Melanocyte of skin (primary cell): ENCODE measurements at places on chromosomes 5 and 9. TPM values are rescaled to one million over a fixed set of nuclear protein-coding genes. Genes with fewer than 3 reads are reported as not detected.

Gene OBP2B
- not detected in 2 replicates for total RNA-seq

Gene WWC1
- 0.31 and 0.33 TPM in 2 replicates for total RNA-seq

Gene SLC35D2
- 32.6 and 45.0 TPM in 2 replicates for total RNA-seq

Gene SREK1
- total RNA-seq = 49.2 and 98.5 TPM in 2 replicates

Gene MAMDC2
- 0.31 and 0.33 TPM in 2 replicates for total RNA-seq

Gene CBY3
- total RNA-seq = not detected in 2 replicates

Gene SPINK7
- not detected in 2 replicates for total RNA-seq
